Tracheal epithelial cell (primary cell): ENCODE measurements at places on chromosomes 5 and 9. TPM values are rescaled to one million over a fixed set of nuclear protein-coding genes. Genes with fewer than 3 reads are reported as not detected.

The GADD45G gene
- 0.64 TPM in 1 of 2 replicates, not detected in the other for total RNA-seq

The ACER2 gene
- 7.7 and 9.4 TPM in 2 replicates for total RNA-seq

The PCDHA2 gene
- not detected in 2 replicates for total RNA-seq

The HRCT1 gene
- total RNA-seq, result 0.85 TPM in 1 of 2 replicates, not detected in the other

The SLC25A48 gene
- not detected in 2 replicates for total RNA-seq

The ADAMTS12 gene
- 1.9 TPM in 1 of 2 replicates, not detected in the other for total RNA-seq

The SLC25A2 gene
- not detected in 2 replicates for total RNA-seq

The ZNF484 gene
- 5.8 and 11.9 TPM in 2 replicates for total RNA-seq

The KIF27 gene
- 2.8 and 3.9 TPM in 2 replicates for total RNA-seq

The POU4F3 gene
- 0.24 TPM in 1 of 2 replicates, not detected in the other for total RNA-seq

The BAAT gene
- 0.24 TPM in 1 of 2 replicates, not detected in the other for total RNA-seq

The ADAM19 gene
- 1.1 and 12.5 TPM in 2 replicates for total RNA-seq

The SLC36A3 gene
- total RNA-seq, result not detected in 2 replicates

The STK10 gene
- total RNA-seq, result 11.9 and 13.3 TPM in 2 replicates

The RETREG1 gene
- total RNA-seq, result 1.9 and 24.3 TPM in 2 replicates

The TEX48 gene
- not detected in 2 replicates for total RNA-seq

The IDNK gene
- 0.43 and 2.4 TPM in 2 replicates for total RNA-seq

The RASGRF2 gene
- 0.21 and 1.7 TPM in 2 replicates for total RNA-seq

The ORM2 gene
- not detected in 2 replicates for total RNA-seq

The CKMT2 gene
- total RNA-seq, result not detected in 2 replicates

The GFI1B gene
- not detected in 2 replicates for total RNA-seq
